Right renal pelvis (tissue), 4 donors: ENCODE measurements at places on chromosomes 4 and X.
A peak's percentile ranks its signal among the peaks of the same experiment; 100 is the strongest.

- DNase-seq, result peak; percentile 12
Observed at GRCh38 chr4:45453258-45453853, 670.5 kb downstream of the GABRG1 start.

DNA sequence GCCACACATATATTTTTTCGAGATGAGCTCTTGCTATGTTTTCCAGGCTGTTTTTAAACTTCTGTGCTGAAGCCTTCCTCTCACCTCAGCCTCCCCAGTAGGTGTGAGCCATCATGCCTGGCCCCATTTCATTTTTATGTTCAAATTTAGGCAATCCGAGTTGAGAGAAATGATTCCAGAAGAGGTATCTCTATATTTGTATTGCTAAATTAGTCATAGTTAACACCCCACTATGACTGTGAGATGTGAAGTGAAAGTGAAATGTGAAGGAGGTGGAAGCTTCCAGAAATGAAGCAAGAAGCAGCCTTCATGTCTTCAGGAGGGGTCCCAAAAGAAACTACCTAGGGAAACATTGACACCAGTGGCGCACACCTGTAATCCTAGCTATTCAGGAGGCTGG lies 17.7 kb downstream of the APELA start:
- no peak for DNase-seq

GRCh38 chr4:185830263-185830994 lies 18.4 kb upstream of the SORBS2 start:
- DNase-seq, result no peak

DNA sequence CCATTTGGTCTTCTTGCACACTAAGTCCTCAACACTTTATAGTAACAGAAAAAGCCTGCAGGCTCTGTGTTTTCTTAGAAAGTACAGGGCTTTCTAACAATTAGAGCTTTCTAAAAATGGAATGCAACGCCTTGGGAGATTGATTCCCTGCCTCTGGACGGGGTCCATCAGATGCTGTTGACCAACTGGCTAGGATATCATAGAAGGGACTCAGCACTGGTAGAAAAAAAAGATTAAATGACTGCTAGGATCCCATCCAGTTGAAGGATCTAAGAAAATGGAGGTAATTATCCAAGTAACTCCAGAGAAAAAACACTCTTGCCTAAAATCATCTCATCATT lies 39.5 kb downstream of the USP46 start:
- DNase-seq, result no peak

GRCh38 chr4:150943818-150944217 lies 71.3 kb downstream of the LRBA start:
- DNase-seq, result no peak

DNA sequence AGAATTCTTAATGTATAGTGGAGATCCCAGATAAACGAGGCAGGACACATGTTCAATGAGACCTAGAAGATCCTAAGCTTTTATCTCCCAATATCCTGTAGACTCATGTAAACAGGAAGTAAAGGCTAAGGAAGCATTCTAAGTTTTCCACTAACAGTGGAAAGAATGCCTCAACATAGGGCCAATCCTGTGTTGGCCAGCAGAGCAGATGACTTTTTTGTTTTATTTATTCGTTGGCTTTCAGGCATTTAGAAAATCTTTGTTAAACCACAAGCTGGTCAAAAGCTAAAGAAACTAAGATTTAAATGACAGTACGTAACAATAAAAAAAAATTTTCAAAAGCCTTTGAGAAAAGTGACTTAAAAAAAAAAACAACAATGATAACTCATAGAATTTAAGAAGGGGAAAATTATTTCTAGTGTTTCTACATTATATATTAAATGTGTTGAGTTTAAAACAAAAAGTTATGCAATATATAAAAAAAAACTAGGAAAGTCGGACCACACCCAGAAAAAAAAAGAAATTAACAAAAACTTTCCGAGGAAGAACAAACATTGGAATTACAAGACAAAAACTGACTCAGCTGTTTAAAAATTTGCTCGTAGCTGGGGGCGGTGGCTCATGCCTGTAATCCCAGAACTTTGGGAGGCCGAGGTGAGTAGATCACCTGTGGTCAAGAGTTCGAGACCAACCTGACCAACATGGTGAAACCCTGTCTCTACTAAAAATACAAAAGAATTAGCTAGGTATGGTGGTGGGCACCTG lies 759.3 kb downstream of the FSTL5 start:
- DNase-seq, result no peak

DNA sequence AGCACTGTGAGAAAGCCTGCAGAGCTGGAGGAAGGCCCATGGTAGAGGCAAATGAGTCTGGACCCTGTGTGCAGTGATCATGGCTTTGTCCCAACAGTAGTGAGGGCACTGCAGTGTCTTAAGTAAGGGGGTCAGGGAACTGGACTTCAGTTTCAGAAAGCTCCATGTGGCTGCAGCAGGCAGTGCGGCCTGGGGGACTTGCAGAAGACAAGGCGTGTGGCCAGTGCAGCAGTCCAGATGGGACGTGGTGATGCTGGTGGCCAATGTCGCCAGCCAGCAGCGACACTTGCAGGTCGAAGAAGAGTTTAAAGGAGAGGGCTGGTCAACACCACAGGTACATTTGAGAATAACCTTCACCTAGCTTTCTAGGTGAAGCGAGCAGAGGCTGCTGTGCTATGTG lies 113.4 kb downstream of the ZNF827 start:
- DNase-seq, result no peak

GRCh38 chrX:91122151-91122694 lies 312.4 kb upstream of the PABPC5 start:
- DNase-seq, result no peak

DNA sequence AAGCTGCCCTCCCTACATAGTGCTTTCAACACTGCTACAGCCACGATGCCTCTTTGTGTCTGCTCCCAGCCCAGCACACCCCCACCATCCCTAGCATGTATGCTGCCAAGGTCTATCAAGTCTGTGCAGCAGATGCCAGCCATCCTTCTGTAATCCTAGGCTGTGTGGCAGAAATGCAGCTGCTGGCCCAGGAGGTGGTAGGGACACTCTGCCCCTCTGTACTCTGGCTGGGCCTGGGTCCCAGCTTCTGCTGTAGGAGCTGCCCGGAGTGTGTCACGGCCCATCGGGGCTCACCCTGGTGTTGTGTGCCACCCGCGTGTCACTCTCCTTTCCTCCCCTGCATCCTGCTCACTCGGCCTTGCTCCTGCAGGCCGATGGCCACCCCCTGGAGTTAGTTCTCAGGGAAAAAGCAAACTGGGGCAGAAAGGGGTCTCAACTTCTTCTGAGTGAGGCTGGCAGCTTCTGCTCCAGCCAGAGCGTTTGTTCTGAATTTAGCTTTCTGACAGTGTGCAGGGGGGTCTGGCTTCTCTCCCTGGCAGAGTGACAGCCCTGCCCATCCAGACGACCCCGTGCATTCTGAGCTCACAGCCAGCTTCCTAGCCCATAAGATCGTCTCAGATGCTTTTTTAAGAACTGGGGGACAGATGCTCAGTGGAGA lies 22.7 kb downstream of the PSAPL1 start:
- DNase-seq, result no peak

DNA sequence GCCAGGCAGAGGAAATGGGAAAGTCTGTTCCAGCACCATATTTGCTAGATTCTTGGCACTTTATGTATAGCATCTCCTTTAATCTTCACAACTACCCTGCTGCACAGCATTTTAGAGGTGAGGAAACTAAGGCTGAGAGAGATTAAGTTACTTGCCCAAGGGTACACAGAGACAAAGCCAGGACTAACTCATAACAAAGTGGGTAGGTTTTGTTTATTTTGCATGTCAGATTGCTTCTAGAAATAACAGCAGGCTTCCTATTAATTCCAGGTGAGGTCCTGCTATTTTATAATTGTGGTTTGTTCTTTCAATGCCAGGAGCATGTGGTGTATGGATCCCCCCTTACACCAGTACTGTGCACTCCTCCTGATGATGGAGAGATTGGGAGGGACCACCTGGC lies 15.0 kb downstream of the TCEANC start:
- no peak for DNase-seq

DNA sequence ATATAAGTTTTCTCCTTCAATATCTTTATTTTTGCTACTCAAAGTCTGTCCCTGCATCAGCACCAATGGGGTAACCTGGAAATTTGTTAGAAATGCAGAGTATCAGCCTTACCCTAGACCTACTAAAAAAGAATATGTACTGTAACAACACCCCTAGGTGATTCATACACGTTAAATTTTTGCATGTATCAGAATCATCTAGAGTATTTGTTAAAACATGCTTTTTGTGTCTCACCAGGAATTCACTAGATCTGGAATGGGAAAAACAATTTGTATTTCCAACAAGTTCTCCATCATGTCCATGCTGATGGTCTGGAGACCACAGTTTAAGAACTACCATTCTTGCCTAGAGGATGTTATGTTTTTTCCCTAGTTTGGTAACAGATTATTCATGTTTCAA lies 196.0 kb upstream of the EDNRA start:
- no peak for DNase-seq
